ENCODE measurements at places on chromosomes 6 and 20. TPM values are rescaled to one million over a fixed set of nuclear protein-coding genes. Genes with fewer than 3 reads are reported as not detected.
A peak's percentile ranks its signal among the peaks of the same experiment; 100 is the strongest.

IFT52 gene
- 14.8 TPM for total RNA-seq

- no peak overlapping the region for H3K27ac ChIP-seq
- no peak overlapping the region for H3K4me3 ChIP-seq
- no peaks in the 10 kb centered on the region for H3K4me1 ChIP-seq
These were observed 8.2 kb upstream of the NCR2 start for GRCh38 chr6:41327177-41327576.

- no peaks in the 10 kb centered on the region for H3K36me3 ChIP-seq
- H3K27ac ChIP-seq = no peak overlapping the region
- no peaks in the 10 kb centered on the region for H3K27me3 ChIP-seq
These were observed 8.7 kb upstream of the ZSCAN12 start for GRCh38 chr6:28408076-28408802.

DNA sequence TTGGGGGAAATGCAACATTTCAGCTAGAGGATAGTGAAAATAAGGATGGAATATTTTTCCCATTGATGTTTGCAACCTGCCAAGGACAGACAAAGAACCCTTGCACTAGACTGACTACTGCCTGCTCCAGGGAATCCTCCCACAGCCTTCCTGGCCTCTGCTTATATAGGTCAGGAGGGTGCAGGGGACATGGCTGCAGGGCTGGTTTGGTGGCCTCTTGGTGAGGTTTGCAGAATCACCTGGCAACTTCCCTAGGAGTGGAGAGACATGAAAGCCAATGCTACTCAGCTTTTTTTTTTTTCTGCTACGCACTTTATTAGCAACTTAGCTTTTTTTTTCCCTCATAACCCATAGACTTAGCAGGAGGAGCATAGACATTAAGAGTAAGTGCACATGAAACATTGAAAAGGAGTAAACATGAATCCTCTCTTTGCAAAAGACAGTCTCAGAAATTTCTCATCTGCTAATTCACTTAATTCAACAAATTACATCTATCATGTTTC is 39.8 kb upstream of the CDYL start:
- no peak overlapping the region for H3K4me3 ChIP-seq
- H3K4me1 ChIP-seq = no peaks in the 10 kb centered on the region
- no peak overlapping the region for H3K27ac ChIP-seq
- no peak for DNase-seq
- no peaks in the 10 kb centered on the region for H3K36me3 ChIP-seq

DNA sequence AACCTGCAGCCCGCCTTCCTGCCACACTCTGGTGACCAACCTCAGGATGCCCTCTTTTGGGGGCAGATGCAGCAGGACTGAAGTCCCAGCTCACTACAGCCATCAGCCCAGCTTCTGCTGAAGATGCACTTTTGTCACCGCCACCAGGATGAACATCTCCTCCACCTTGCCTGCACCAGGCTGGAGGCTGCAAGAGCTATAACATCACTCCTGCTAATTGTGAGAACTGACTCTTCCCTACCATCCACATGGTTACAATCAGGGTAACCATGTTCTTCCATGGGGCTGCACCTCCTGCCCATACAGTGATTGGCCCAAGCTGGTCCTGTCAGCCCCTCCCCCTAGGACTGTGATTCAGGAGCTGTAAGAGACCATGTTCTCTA is 2.0 kb upstream of the ACTL10 start:
- no peak overlapping the region for H3K27ac ChIP-seq
- no peaks in the 10 kb centered on the region for H3K36me3 ChIP-seq
- peaks cover 7% of the 10 kb centered on the region for H3K4me1 ChIP-seq
- H3K4me3 ChIP-seq = no peak overlapping the region
- no peaks in the 10 kb centered on the region for H3K27me3 ChIP-seq
- no peak for DNase-seq

DNA sequence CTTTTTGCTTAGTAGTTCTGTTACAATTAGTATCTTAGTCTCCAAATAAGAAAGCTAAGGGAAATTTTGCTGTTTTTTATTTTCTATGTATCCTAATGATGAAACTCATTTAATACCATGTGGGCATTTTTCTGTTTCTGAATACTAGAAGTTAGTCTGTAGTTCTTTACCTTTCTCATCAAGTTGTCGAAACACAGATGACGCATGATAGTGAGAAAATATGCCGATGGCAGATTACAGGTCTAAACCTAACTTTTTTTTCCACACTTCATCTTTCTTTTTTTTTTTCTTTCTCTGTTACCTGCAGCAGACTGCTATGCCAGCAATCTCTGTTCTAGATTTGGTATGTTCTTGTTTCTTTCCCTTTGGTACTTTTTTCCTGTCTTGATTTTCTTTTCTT is 43.3 kb upstream of the KIF25 start:
- H3K36me3 ChIP-seq = peaks cover 39% of the 10 kb centered on the region
- no peak for DNase-seq
- no peaks in the 10 kb centered on the region for H3K27me3 ChIP-seq
- no peak overlapping the region for H3K27ac ChIP-seq
- no peak overlapping the region for H3K4me3 ChIP-seq
- H3K4me1 ChIP-seq = peaks cover 3% of the 10 kb centered on the region

GRCh38 chr6:32862725-32863124 is 8.7 kb downstream of the PSMB9 start:
- H3K36me3 ChIP-seq = no peaks in the 10 kb centered on the region
- no peaks in the 10 kb centered on the region for H3K4me1 ChIP-seq
- no peak overlapping the region for H3K4me3 ChIP-seq
- H3K27me3 ChIP-seq = no peaks in the 10 kb centered on the region
- DNase-seq = no peak

- H3K27ac ChIP-seq = no peak overlapping the region
- H3K4me1 ChIP-seq = no peaks in the 10 kb centered on the region
- no peaks in the 10 kb centered on the region for H3K36me3 ChIP-seq
These were observed 21.2 kb downstream of the SNRPB start for GRCh38 chr20:2449386-2449785.

SLC17A3 gene
- total RNA-seq = not detected

GRCh38 chr6:159693894-159694545 is 979 bp upstream of the SOD2 start:
- peak overlapping the region; percentile 93 for H3K27ac ChIP-seq
- H3K4me3 ChIP-seq = peak overlapping the region; percentile 76
- H3K4me1 ChIP-seq = peaks cover 18% of the 10 kb centered on the region

GRCh38 chr6:122405417-122405816 is 6.0 kb downstream of the HSF2 start:
- H3K27me3 ChIP-seq = no peaks in the 10 kb centered on the region
- no peak overlapping the region for H3K4me3 ChIP-seq
- H3K27ac ChIP-seq = no peak overlapping the region
- no peaks in the 10 kb centered on the region for H3K4me1 ChIP-seq
- no peaks in the 10 kb centered on the region for H3K36me3 ChIP-seq

ABRACL gene
- total RNA-seq = 6.1 TPM

NTSR1 gene
- total RNA-seq = not detected

- H3K4me1 ChIP-seq = no peaks in the 10 kb centered on the region
- no peak overlapping the region for H3K4me3 ChIP-seq
- DNase-seq = peak; percentile 17
- peaks cover 7% of the 10 kb centered on the region for H3K36me3 ChIP-seq
These were observed 40.1 kb upstream of the DYNLRB1 start for GRCh38 chr20:34475979-34476736.

PRICKLE4 gene
- 0.98 TPM for total RNA-seq

DNA sequence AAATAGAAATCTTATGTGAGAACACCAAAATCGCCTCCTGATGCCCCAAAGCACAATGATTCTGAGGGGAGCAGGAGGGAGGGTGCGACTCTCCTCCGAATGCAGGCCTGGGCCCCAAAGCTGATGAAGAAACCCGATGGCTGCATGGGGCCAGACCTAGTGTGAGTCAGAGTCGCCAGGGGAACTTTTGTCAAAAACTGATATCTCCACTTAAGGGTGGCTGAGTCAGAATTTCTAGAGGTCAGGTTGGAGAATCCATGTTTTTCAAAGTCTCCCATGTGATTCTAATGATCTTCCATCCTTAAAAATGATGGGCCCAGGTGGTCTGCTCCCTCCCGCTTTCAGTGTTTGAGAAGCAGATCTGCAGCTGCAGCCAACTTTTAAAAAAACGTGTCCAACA is 172.8 kb downstream of the BACH2 start:
- no peak for DNase-seq
- H3K36me3 ChIP-seq = no peaks in the 10 kb centered on the region
- no peak overlapping the region for H3K27ac ChIP-seq
- H3K4me3 ChIP-seq = no peak overlapping the region

ENPP1 gene
- total RNA-seq = 46.6 TPM

DNA sequence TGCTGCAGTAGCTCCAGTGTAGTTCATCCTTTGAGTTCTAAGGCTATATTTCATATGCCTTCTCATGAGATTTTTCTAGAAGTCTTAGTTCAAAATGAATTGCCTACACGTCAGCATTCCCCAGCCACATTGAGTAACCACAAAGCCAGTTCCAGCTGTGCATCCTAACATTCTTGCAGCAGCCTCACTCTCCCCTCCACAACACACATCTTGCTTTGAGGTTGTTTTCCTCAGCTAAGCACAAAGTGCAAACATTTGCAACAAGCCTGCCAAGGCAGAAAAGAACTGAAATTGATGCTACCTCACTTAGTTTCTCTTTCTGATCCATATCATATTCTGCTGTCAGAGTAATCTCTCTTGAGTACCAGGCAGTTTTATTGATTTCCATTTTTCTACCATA is 160.7 kb upstream of the KCNQ5 start:
- DNase-seq = no peak
- no peaks in the 10 kb centered on the region for H3K36me3 ChIP-seq
- no peak overlapping the region for H3K4me3 ChIP-seq
- no peaks in the 10 kb centered on the region for H3K4me1 ChIP-seq
- H3K27ac ChIP-seq = no peak overlapping the region

GRCh38 chr6:2632368-2632767 is 118.4 kb downstream of the MYLK4 start:
- no peaks in the 10 kb centered on the region for H3K27me3 ChIP-seq
- no peak overlapping the region for H3K27ac ChIP-seq
- H3K4me1 ChIP-seq = peaks cover 8% of the 10 kb centered on the region
- H3K36me3 ChIP-seq = no peaks in the 10 kb centered on the region
- no peak for DNase-seq
